ENCODE measurements at places on chromosomes 1 and 21.

DNA sequence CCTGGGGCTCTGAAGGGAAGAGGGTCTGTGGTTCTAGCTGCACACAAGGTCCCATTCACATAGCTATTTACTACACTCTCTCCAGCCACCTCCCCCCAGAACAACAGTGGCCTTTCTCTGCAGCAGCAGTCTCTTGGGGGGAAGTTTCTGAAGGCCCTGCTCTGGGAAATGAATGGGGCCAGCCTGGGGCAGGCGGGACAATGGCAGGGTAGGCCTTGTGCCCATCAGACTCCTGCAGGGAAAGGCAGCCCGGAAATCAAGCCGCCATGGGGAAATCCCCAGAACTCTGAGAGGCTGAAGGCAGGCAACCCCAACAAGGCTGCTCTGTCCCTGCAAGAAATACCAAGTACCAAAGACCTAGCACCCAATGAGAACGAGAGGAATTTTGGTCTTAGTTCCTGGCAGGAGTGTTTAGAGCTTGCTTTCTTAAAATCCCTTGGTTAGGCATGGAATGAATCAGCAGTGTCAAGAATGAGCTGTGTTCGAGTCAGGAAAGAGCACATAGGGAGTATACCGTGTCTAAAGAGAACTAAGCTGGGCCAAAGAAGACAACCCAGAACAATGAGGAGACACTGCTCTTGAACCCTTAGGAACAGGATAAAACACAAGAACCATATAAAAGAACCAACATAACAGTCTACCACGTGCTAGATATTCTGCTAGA lies 11.3 kb downstream of the ARHGEF11 start:
- DNase-seq, result no peak

DNA sequence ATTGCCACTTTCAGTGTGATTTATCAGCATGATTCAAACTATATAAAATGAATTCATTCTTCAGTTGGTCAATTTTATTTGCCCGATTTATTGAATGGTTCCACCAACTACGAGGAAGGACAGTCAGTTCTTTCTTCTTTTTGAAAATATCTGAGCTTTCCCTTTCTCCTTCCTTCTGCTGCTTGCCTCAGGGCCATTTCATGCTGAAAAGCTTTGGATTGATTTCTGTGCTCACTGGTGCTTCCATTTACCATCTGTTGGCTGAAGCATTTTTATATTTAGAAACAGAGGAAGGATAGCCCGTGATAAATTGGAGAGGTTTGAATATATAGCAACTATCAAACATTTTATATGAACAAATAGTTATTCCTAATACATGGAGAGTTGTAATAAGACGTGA lies 68.9 kb upstream of the ADAMTS5 start:
- DNase-seq, result no peak

- DNase-seq, result no peak
Observed at GRCh38 chr1:31396633-31397351, 16.2 kb upstream of the SERINC2 start.

- no peak for DNase-seq
Observed at GRCh38 chr1:104592926-104593325, 843.2 kb downstream of the AMY1C start.

- no peak for DNase-seq
Observed at GRCh38 chr1:18256282-18257235, 149.0 kb downstream of the IGSF21 start.

DNA sequence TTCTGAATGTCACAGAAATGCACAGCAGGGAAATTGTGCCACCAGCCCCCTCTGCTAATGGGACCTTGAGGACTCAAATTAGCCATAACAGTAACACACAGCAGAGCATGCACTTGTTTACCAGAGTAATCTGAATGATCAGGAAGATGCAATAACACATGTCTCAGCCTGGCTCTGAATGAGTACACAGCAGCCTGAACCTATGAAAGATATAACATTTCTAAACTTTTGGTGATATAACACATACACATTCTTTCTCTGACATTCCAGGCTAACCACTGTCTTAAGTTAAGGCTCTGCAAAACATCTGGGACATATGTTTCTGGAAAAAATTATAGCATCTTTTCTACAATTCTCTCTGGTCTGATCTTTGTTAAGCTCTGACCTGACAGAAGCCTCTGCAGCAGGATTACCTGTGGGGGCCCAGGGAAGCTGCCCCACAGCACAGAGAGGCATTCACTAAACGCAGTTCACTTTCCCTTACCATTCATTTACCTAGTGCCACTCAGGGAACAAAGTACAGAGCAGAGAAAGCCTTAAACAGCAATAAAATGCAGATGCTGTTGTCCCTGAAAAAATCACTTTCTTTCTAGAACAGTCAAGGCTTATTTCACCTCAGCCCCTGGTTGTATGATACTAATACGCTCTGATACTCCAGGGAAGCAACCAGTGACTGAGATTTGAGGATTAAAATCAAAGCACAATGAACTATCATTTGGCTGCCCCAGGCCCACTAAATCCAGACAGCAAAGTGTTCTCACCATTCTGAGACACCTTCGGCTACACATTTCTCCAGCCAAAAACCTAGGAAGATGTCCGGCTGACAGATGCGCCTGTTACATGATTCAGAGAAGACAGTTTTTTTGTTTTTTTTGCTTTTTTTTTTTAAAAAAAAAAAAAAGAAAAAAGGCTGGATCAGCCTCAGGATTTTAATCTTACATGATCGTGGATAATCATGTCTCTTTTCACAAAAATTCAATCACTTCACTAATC lies 54.0 kb upstream of the CNN3 start:
- DNase-seq, result no peak

Data from activated naive CD4-positive, alpha-beta T cell (primary cell).